Subcutaneous adipose tissue (tissue), 4 donors: ENCODE measurements at places on chromosomes 4 and X. TPM values are rescaled to one million over a fixed set of nuclear protein-coding genes. Genes with fewer than 3 reads are reported as not detected.

L1CAM gene
- 1.5 TPM for total RNA-seq

CDKL2 gene
- not detected for total RNA-seq

DSPP gene
- total RNA-seq: not detected

SLC26A1 gene
- total RNA-seq: not detected

SLC25A31 gene
- total RNA-seq: not detected

S100P gene
- not detected for total RNA-seq

DCAF12L2 gene
- 1.1 TPM for total RNA-seq
